ENCODE measurements at places on chromosomes 1 and 21. TPM values are rescaled to one million over a fixed set of nuclear protein-coding genes. Genes with fewer than 3 reads are reported as not detected.
A peak's percentile ranks its signal among the peaks of the same experiment; 100 is the strongest.

Gene TDRD5
- 0.28 TPM for total RNA-seq

Gene NR1I3
- not detected for total RNA-seq

Gene CHRM3
- total RNA-seq: 4.7 TPM

Gene LCE6A
- total RNA-seq: not detected

Gene DCST2
- 1.5 TPM for total RNA-seq

Gene FAM151A
- not detected for total RNA-seq

Gene ELAVL4
- 1.7 TPM for total RNA-seq

Gene TMOD4
- total RNA-seq: not detected

Gene TEKT2
- 1.2 TPM for total RNA-seq

DNA sequence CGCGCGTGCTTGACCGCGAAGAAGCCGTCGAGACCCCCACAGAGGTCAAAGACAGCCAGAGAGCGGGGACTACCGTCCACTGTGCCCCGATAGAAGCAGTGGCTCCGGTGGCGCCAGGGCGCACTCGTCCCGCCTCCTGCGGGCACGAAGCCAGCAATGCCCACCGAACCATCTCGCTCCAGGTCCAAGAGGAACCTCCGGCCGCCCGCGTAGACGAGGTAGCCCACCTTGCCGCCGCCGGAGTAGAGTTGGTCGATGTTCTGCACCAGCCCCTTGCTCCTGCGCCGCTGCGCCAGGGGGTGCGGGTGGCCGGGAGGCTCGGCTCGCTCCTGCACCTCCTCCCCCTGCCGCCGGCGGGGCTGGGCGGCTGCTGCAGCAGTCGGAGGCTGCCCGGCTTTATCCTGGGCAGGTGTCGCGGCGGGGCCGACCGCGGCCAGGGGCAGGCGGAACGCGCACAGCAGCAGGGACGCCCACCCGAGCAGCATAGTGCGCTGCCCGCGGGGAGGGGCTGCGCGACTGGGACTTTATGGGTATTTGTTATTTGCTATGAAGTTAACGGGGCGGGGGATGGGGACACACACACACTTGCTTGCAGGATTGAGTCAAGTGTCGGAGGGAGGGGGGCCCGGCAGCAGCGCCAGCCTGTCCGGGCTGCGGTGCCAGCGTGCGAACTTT, 844 bp downstream of the ADAMTS5 start:
- DNase-seq: peak; percentile 86

DNA sequence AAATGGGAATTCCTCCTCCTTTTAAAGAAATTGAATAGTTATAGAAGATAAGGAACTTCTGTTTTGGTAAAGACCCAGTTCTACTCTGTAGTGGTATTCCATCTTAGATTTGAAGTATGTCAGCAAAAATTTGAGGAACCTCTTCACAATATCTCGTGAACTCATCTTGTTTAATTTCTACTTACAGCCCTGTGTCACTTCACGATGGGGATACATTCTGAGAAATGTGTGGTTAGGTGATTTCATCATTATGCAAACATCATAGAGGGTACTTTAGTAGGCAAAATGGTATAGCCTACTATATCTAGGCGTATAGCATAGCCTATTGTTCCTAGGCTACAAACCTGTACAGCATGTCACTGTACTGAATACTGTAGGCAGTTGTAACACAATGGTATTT, 36.0 kb downstream of the ALG6 start:
- no peak for DNase-seq

DNA sequence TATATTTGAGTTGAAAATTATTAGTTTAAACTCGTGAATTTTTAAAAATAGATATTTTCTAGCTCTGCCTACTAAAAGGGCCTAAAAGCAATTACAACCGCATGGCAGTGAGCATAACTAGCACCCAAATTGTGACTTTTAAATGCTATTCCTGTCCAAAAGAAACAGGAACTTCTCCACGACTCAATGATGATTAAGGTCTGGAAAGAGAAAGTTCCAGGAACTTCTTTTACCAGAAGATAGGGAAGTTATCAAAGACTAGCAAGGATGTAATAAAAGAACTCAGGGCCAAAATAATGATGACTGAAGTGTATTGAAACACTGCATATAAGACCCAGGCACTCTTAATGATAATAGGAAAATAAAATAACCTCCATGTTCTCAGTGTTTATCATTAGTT, 313.0 kb downstream of the PLPP3 start:
- DNase-seq: no peak

- no peak for DNase-seq
Measured at GRCh38 chr1:217027403-217028080, 304.3 kb upstream of the ESRRG start.

DNA sequence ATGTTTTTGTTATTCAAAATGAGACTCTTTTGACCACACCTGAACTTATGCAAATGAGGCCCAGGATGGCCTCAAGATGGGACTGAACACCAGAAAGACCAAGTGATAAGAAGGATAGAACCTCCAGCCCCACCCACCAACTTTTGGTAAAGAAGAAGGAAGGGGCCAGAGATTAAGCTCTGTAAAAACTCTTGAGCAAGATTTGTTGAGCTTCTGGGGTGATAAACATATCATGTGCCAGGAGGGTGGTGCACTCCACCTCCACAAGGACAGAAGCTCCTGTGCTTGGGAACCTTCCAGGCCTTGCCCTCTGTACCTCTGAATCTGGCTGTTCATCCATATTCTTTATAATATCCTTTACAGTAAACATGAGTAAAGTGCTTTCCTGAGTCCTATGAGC, 5.3 kb downstream of the RSPH1 start:
- DNase-seq: no peak

DNA sequence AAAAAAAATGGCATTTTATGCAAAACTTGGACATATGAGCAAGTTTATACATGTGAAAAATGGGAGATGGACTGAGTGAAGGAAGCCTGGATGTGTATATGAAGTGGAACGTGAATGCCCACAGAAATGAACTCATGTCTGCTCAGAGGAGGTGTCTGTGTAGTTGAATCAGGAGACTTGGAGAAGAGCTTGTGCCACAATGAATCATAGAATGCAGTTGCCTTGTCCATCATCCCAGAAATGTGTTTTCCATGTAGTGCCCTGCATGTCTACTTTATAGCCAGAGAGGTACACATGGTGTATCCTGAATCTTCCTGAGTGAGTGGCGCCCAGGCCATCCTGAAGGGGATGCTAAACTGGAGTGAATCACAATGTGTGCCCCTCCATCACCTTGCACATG, 2.6 kb upstream of the ILDR2 start:
- DNase-seq: no peak

GRCh38 chr1:12477936-12478611, 139.9 kb downstream of the DHRS3 start:
- no peak for DNase-seq

DNA sequence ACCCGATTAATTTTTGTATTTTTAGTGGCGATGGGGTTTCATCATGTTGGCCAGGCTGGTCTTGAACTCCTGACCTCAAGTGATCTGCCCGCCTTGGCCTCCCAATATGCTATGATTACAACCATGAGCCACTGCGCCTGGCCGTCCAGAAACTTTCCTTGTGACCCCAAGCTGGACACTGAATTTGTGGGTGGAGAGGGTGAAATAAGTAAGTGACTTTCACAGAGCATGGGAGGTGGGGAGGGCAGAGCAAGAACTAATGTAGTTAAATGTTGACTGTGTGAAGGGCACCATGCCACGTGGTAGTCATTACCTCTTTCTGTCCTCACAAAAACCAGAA, 2.7 kb upstream of the UTP11 start:
- no peak for DNase-seq

DNA sequence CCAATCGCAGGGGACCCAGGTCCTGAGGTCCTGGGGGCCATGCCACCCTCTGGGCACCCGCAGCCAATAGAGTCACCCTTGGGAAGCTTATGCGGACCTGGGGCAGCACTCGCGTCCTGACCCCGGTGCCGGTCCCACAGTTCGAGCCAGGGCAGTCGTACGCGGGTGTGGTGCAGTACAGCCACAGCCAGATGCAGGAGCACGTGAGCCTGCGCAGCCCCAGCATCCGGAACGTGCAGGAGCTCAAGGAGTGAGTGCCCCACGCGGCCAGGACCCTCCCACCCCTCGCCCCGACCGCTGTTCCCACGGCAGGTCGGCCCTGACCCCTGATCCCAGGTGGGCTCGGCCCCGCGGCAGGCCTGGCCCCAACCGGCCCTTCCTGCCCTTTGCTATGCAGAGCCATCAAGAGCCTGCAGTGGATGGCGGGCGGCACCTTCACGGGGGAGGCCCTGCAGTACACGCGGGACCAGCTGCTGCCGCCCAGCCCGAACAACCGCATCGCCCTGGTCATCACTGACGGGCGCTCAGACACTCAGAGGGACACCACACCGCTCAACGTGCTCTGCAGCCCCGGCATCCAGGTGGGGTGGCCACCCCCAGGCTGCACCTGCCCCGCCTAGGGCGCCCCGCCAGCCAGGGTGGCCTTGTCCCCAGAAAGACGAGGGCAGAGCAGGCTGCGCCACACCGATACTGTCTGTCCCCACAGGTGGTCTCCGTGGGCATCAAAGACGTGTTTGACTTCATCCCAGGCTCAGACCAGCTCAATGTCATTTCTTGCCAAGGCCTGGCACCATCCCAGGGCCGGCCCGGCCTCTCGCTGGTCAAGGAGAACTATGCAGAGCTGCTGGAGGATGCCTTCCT, 20.5 kb downstream of the COL6A1 start:
- DNase-seq: no peak

DNA sequence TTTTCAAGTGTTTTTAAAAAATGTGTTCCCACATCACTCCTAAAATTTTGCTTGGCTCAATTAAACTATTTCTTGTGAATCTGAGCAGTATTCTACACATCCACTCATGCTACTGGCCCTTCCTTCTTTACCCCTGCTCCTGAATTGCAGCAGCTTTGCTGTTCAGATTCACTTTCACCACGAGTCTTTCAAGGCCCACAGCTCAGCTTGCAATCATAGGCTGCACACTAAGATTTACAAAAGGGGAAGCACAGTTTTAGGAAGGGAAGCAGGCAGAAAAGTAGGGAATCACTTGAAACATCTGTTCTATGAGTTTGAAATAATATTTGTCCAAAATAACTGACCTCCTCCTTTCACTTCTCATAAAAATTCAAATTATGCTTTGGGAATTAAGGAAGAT, 70.9 kb upstream of the EDEM3 start:
- no peak for DNase-seq

DNA sequence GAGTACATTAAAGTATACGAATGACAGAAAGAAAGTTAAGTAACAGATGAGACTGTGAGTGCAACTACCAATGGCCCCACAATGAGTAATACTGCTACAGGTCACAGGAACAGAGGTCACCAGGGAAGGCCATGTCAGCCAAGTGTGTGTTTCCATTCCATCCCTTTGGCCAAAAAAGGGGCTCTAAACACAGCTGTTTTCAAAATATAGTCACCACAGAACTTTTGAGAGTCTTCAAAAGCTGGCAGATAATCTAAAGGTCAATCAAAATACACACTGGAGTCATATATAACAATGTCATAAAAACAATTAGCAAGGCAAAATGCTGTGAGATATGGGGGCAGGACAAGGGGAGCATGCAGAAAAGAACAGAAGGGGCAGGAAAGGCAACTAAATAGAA, 10.2 kb downstream of the USP24 start:
- no peak for DNase-seq

DNA sequence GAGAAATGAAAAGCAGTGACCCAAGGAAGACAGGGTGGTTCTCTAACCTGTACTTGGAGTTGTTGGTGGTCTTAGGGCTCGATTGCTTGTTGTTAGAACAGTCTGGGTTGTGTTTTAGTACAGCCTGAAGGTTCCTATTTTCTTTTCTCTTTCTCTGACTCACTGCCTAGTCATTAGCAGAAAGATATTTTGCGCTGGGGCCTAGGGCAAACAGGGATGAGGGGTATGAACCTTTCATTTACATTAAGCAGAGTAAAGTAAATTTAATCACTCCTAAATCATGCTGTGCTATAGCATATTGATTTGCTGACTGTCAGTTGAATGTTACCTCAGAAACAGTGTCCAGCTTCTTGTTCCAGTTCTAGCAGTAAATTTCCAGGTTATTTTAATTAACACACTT, 197.2 kb downstream of the RWDD3 start:
- no peak for DNase-seq

DNA sequence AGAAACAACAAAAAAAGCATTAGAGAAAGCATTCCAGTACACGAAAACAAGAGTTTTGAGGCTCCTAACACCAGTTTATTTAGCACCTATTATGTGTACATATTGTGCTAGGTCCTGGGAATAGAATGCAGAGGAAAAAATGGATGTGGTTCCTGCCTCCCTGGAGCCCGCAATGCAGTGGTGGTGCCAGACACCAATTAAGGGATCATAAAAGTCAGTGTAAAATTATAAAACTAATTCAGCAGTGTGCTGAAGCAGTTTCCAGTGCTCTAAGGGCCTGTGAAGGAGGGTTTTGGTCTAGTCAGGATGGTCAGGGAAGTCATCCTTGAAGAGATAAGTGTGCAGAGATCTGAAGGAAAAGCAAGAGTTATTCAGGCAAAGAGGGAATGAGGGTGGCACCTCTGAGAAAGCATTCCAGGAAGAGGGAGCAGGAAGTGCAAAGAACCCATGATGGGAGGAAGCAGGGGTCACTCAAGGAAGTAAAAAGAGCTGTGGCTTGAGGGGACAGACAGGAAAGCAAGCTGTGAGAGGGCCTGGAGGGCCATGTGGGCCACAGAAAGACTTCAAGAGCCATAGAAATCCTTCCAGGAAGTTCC, 65.2 kb upstream of the IFNLR1 start:
- no peak for DNase-seq

GRCh38 chr1:155223047-155223446, 14.6 kb downstream of the MTX1 start:
- DNase-seq: no peak

- peak; percentile 58 for DNase-seq
Measured at GRCh38 chr1:182781841-182782586, 7.6 kb upstream of the NPL start.

- DNase-seq: no peak
Measured at GRCh38 chr21:34817821-34818661, 149.2 kb downstream of the CLIC6 start.

Measured in H7 (cell line).